Esophagus muscularis mucosa (tissue), 4 donors: ENCODE measurements at places on chromosomes 12 and 14. TPM values are rescaled to one million over a fixed set of nuclear protein-coding genes. Genes with fewer than 3 reads are reported as not detected.

The EFS gene
- total RNA-seq = 10.1 TPM

The MDGA2 gene
- not detected for total RNA-seq

The SYCP3 gene
- total RNA-seq = not detected

The ZNF740 gene
- 12.4 TPM for total RNA-seq

The BCL2L14 gene
- total RNA-seq = not detected

The NGB gene
- 4.6 TPM for total RNA-seq

The ABCC9 gene
- 58.6 TPM for total RNA-seq

The GUCY2C gene
- total RNA-seq = not detected

The KRT71 gene
- not detected for total RNA-seq

The CD163L1 gene
- total RNA-seq = 1.8 TPM

The SERPINA12 gene
- not detected for total RNA-seq

The OR2AP1 gene
- total RNA-seq = not detected

The LTB4R gene
- total RNA-seq = 3.0 TPM

The SMOC1 gene
- total RNA-seq = 1.8 TPM

The PPP1R36 gene
- 0.34 TPM for total RNA-seq

The HOXC12 gene
- total RNA-seq = not detected

The ZNF891 gene
- 1.8 TPM for total RNA-seq

The KRT78 gene
- total RNA-seq = 0.75 TPM

The COPZ1 gene
- total RNA-seq = 61.9 TPM

The NEUROD4 gene
- total RNA-seq = not detected

The SCNN1A gene
- 3.3 TPM for total RNA-seq

The ST8SIA1 gene
- total RNA-seq = 11.4 TPM
